Natural killer cell treated with Interleukin-12 subunit alpha and Interleukin-12 subunit beta and Interleukin-15 and Interleukin-18, amount 100 ng/mL, for 72 hours (primary cell): ENCODE measurements at places on chromosomes 1 and 21. TPM values are rescaled to one million over a fixed set of nuclear protein-coding genes. Genes with fewer than 3 reads are reported as not detected.

The ACKR1 gene
- not detected for total RNA-seq

DNA sequence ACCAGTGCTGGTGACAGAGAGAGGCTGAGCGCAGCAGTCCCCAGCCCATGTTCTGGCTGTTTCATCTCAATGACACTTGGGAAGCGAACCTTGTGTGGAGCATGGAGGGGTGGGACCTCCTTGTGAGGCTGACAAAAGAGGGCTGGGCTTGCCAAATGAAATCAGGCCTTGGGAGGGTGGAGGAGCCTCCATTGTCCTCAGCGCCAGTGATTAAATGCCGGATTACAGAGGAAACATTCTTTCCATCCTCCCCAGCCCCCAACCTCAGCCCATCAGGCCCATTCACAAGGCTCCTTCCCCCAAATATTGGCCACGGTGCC, 63.3 kb upstream of the PAXBP1 start:
- no peak overlapping the region for H3K4me3 ChIP-seq
- no peak for DNase-seq
- no peak overlapping the region for H3K27ac ChIP-seq
- peaks cover 7% of the 10 kb centered on the region for H3K36me3 ChIP-seq

GRCh38 chr1:36555041-36555440, 72.3 kb upstream of the CSF3R start:
- no peak overlapping the region for H3K27ac ChIP-seq
- H3K4me1 ChIP-seq: no peaks in the 10 kb centered on the region
- H3K27me3 ChIP-seq: peaks cover 33% of the 10 kb centered on the region
- no peaks in the 10 kb centered on the region for H3K36me3 ChIP-seq

GRCh38 chr1:17007121-17007520, 4.6 kb downstream of the ATP13A2 start:
- H3K27ac ChIP-seq: no peak overlapping the region
- no peak for DNase-seq
- H3K36me3 ChIP-seq: no peaks in the 10 kb centered on the region
- H3K4me1 ChIP-seq: peaks cover 14% of the 10 kb centered on the region
- no peaks in the 10 kb centered on the region for H3K27me3 ChIP-seq
- H3K4me3 ChIP-seq: no peak overlapping the region

GRCh38 chr1:37100310-37100709, 66.0 kb upstream of the GRIK3 start:
- H3K4me3 ChIP-seq: no peak overlapping the region
- no peak overlapping the region for H3K27ac ChIP-seq
- no peak for DNase-seq
- H3K4me1 ChIP-seq: no peaks in the 10 kb centered on the region

DNA sequence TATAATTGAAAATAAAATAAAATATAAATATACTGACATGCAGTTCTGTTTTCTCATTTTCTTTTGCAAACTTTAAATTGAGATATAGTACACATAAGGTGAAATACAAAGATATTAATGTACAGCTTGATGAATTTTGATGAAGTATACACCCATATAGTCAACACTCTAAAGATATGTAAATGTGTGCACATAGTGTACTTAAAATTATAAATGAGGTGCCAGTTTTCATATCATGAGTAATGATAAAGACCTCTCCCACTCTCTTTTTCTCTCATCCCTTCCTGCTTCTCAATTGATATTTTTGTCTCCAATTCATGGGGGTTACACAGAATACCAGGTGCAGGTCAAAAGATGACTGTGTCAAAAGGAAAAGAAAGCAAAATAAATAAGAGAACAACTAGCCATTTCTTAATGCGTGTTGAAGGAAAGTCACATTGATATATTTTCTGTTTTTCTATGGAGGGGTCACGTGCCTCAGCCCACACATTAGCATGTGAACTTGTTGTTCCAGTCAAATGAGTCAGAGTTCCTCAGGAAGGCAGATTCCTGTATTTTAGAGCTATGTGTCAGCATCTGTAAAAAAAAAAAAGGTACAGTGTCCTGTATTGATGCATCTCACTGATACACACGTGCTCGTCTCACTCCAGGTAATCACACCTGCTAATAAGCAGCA, 64.3 kb upstream of the HOOK1 start:
- H3K27ac ChIP-seq: no peak overlapping the region
- no peaks in the 10 kb centered on the region for H3K27me3 ChIP-seq
- H3K4me3 ChIP-seq: no peak overlapping the region

- DNase-seq: no peak
- peaks cover 15% of the 10 kb centered on the region for H3K4me1 ChIP-seq
- no peak overlapping the region for H3K4me3 ChIP-seq
These were observed 278.9 kb upstream of the SNX7 start for GRCh38 chr1:98382586-98382985.

The WNT9A gene
- total RNA-seq: not detected

- H3K36me3 ChIP-seq: no peaks in the 10 kb centered on the region
- no peaks in the 10 kb centered on the region for H3K4me1 ChIP-seq
- DNase-seq: no peak
- no peak overlapping the region for H3K27ac ChIP-seq
- no peak overlapping the region for H3K4me3 ChIP-seq
- H3K27me3 ChIP-seq: no peaks in the 10 kb centered on the region
These were observed 1094.0 kb upstream of the B3GALT2 start for GRCh38 chr1:194280463-194280862.

The KRTAP7-1 gene
- not detected for total RNA-seq
